SK-N-SH treated with all-trans-retinoic acid at 6 μM for 48 hours (cell line): ENCODE measurements at places on chromosomes 2 and 18.

- no peak for ATAC-seq
These were observed 144.9 kb downstream of the ATP9B start for GRCh38 chr18:79214056-79214455.

- ATAC-seq: no peak
These were observed 271.3 kb upstream of the STON1 start for GRCh38 chr2:48258481-48259149.

DNA sequence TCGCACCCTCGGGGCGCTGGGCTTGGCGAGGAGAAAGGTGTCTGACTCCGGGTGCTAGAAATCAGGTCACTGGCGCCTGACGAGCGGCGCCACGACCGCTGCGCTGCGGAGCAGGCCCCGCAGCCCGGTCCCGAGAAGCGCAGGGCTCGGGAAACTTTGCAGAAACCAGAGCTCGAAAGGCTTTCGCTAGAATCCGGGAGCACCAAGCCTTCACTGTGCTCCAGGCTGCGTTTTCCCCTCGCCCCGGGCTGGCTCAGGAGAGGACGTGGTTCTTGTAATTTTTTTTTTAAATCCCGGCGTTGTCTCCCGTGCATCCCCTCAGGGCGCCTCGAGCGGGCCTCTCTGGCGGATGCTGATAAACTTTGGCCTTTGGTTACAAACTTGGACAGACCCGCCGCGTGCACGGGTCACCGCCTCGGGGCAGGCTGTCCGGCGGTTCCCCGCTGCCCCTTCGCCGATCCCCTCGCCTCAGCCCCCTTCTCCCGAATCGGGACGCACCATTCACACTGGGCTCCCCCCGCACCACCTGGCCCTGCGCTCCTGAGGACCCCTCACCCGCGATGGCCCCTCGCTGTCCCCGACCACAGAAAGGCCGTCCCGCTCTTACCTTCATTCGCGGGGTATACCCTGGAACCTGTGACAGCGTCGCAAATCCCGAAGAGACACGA is 419 bp downstream of the EPHA4 start:
- ATAC-seq: peak; percentile 12

DNA sequence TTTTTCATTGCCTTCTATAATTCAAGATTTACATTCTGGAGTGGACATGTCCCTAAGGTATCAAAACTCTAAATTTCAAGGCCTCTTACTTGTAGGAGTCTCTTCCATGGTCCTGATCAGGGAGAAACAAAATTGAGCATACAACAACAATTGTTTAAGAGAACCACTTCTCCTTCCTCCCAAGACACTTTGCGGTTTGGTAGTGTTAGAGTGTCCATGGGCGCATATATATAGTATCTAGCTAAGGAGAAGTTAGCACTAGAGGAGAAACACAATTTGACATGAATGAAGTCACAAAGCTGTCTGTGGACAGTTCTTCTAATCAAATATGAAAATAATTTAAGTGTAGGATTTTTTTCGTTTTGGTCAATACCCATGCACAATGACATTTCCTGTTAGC is 349.1 kb upstream of the MAP2 start:
- no peak for ATAC-seq

DNA sequence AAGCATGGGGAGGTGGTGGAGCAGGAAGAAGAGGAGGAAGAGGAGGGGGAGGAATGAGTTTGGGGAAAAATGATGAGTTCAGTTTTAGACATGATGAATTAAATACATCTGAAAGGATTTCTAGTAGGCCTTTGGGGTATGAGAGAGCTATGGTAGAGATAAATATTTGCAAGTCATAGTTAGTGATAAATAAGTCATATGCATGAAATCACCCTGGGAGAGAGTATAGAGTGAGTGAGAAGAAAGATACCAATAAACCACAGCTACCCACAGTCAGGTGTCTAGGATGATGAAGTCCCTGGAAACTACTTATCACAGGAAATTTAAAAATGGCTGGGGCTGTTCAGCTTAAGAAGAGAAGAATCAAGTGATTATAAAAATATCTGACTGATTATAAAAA is 240.5 kb downstream of the RDH14 start:
- no peak for ATAC-seq

GRCh38 chr2:240806459-240806858 is 13.6 kb downstream of the KIF1A start:
- no peak for ATAC-seq

GRCh38 chr2:140210963-140211362 is 1430.8 kb upstream of the NXPH2 start:
- no peak for ATAC-seq

- ATAC-seq: peak; percentile 56
These were observed 16.4 kb downstream of the MTCL1 start for GRCh38 chr18:8721716-8722115.

- no peak for ATAC-seq
These were observed 95.1 kb upstream of the CCBE1 start for GRCh38 chr18:59792353-59792752.

GRCh38 chr2:209501579-209501978 is 77.7 kb downstream of the MAP2 start:
- no peak for ATAC-seq

DNA sequence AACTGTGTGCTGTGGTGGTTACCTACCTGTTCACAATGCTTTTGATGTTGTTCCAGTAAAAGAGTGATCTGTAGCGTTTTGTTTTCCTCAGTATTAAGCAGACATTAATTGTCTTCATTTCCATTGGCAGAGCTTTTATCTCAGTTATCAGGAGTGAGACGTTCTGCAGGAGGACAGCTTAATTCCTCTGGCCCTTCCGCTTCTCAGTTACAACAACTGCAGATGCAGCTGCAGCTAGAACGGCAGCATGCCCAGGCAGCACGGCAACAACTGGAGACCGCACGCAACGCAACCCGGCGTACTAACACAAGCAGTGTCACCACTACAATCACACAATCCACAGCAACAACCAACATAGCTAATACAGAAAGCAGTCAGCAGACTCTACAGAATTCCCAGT is 78.3 kb downstream of the KCMF1 start:
- ATAC-seq: no peak; the same call in 2 of the 3 replicates

DNA sequence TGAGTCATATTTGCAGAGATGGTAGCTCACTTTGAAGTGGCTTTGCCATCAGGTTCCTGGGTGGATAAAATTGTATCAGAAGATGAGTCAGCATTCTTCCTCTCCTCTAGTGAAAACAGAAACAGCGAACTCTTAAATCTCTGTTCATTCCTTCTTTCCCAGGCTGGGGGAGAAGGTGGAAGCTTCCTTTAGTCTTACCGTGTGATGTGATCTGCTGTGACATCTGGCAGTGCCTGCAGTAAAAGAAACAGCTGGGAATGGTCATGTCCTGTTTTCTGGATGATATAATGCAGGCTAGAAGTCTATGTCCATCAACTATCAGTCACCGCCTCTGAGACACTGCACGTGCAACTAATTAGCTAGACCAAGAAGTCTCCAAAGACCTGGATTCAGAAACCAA is 171.6 kb downstream of the VAPA start:
- peak; percentile 52; the same call in 2 of the 3 replicates for ATAC-seq

DNA sequence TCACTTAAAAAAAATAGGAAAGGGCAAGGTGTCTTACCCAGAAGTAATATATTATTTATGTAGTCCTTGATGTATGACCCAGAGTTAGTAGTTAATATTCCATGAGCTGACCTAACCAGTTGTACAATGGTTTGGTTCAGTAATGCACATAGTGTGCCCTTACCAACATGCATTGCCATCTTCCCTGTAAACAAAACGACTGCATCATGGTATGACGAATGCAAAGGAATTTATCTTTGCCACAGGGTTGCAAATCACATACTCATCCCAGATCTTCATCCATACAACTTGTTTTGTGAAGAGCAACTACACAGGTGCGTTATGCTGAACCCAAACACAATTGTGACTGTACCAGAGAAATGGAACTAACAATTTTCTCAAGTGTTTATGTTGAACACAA is 68.9 kb upstream of the ZSWIM2 start:
- no peak for ATAC-seq
